Fibroblast of pulmonary artery (primary cell): ENCODE measurements at places on chromosomes 16 and 17.
A peak's percentile ranks its signal among the peaks of the same experiment; 100 is the strongest.

- no peak for DNase-seq
Observed at GRCh38 chr17:17352836-17353624, 49.9 kb downstream of the NT5M start.

DNA sequence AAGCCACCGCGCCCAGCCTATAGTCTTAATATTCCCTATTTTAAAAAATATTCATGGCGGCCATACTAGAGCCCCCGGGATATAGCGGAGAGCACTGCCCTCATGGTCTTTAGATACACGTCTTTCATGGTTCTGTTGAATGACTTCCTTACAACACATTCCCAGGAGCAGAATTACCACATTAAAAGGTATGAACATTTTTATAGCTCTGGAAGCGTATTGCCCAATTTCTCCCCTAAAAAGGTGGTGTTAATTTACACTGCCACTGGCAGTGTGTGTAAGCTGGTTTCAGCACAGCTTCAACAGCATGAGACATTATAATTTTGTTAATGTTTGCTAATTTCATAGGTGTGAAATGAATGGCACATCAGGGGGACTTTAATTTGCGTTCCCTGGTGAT is 19.0 kb downstream of the C17orf100 start:
- DNase-seq: no peak

- DNase-seq: peak; percentile 37
Observed at GRCh38 chr16:82832821-82833220, 206.1 kb downstream of the CDH13 start.

GRCh38 chr16:63737633-63738032 is 1384.2 kb downstream of the CDH11 start:
- DNase-seq: peak; percentile 83

DNA sequence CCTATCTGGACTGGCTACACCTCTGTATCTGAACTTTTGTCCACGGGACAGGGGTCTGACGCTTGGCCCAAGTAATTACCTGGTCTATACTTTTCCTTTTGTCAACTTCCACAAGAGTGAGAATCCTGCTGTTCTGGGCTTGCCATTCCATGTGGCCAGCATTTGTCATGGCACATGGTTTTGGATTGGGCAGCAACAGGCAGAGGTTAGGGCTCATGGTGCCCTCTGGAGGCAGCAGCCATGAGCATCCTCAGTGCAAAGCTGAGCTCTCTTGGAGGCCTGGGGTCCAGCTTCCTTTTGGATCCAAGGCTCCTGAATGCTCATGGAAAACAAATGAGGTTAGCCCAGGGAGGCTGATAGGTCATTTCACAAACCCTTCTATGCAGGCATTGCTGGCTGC is 7.5 kb upstream of the EDC4 start:
- peak; percentile 53 for DNase-seq

DNA sequence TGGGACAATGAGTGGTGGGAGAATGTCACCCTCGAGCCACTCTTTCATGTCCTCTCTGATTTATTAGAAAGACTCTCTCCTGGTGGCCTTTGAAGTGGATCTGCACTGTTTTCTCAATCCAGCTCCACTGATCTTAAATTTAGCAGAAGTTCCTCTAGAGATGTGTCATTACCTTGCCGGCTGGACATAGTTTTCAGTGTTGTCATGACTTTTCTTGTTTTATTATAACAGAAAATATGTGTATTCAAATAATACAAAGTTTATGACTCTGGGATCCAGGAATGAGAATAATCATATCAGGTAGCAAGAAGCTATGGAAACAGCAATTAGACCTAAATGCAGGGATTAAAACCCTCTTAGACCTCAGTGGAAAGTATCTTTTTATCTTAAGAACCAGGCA is 247.5 kb upstream of the ELAC2 start:
- no peak for DNase-seq

- no peak for DNase-seq
Observed at GRCh38 chr17:22161376-22161775, 469.1 kb downstream of the KCNJ18 start.

- peak; percentile 59 for DNase-seq
Observed at GRCh38 chr16:65725156-65725845, 603.4 kb upstream of the CDH11 start.

GRCh38 chr16:87603684-87604633 is 1.7 kb downstream of the JPH3 start:
- no peak for DNase-seq

GRCh38 chr17:67649891-67650290 is 67.8 kb upstream of the NOL11 start:
- no peak for DNase-seq

- peak; percentile 34 for DNase-seq
Observed at GRCh38 chr16:85523602-85524364, 89.3 kb upstream of the GSE1 start.

DNA sequence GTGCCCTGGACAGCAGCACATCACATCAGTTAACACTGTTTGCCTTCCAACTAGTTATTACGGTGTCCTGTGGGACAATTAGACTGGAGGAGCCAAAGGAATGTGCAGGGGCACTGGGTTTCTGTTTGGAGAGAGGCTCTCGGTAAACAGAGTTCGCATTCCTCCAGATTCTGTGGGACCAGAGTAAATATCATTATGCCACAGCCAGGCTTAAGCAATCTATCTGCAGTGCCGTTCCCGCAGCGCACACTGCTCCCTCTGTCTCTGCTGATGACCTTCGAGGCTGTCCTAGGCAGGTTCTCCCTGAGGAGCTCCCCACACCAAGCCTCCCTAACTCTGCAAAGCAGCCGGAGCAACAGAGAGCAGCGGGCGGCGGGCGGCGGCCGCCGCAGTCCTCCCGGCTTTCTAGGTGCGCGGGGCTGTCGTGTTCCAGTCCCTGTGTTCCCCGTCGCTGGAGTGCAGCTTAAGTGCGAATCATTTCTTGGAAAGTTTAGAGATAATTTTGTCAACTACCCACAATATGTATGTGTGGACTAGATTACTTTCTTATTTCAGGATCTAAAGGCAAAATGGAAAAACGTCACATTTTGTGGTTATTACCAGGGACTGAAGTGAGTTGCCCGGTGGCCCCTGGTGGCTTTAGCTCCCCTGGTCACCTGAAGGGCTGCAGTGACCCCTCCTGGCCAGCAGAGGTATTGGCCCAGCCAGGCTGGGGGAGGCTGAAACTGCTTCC is 43.3 kb downstream of the PGS1 start:
- DNase-seq: peak; percentile 79

- peak; percentile 63 for DNase-seq
Observed at GRCh38 chr17:6558932-6559752, 2.8 kb upstream of the PITPNM3 start.
